Epithelial cell of alveolus of lung (primary cell): ENCODE measurements at places on chromosomes 3 and 15. TPM values are rescaled to one million over a fixed set of nuclear protein-coding genes. Genes with fewer than 3 reads are reported as not detected.

CEMIP gene
- 3.0 and 5.0 TPM in 2 replicates for total RNA-seq

SMCO1 gene
- not detected in 2 replicates for total RNA-seq

COPG1 gene
- 185 and 256 TPM in 2 replicates for total RNA-seq

GPR62 gene
- 0.08 TPM in 1 of 2 replicates, not detected in the other for total RNA-seq

SERPINI2 gene
- total RNA-seq: not detected in 2 replicates

SLC35G2 gene
- total RNA-seq: 7.8 and 8.5 TPM in 2 replicates

SCG3 gene
- total RNA-seq: not detected in 2 replicates

STARD5 gene
- 4.3 and 5.0 TPM in 2 replicates for total RNA-seq

APBA2 gene
- total RNA-seq: 31.2 TPM in 2 replicates

TMIE gene
- 7.3 TPM in 1 of 2 replicates, not detected in the other for total RNA-seq

SAXO2 gene
- total RNA-seq: 0.39 TPM in 1 of 2 replicates, not detected in the other

RTP1 gene
- total RNA-seq: not detected in 2 replicates

TNFAIP8L3 gene
- total RNA-seq: 6.7 and 12.1 TPM in 2 replicates

CCDC191 gene
- total RNA-seq: 0.56 and 0.65 TPM in 2 replicates

STRA6 gene
- 0.80 and 13.1 TPM in 2 replicates for total RNA-seq

SNX22 gene
- total RNA-seq: 0.40 TPM in 1 of 2 replicates, not detected in the other

WDR72 gene
- not detected in 2 replicates for total RNA-seq

PLSCR4 gene
- total RNA-seq: 20.6 and 44.7 TPM in 2 replicates

HHATL gene
- total RNA-seq: not detected in 2 replicates

SHC4 gene
- total RNA-seq: 1.5 and 1.6 TPM in 2 replicates

ARPIN gene
- total RNA-seq: 11.6 and 14.1 TPM in 2 replicates

FANCD2OS gene
- total RNA-seq: not detected in 2 replicates

CAMKV gene
- total RNA-seq: not detected in 2 replicates

ILDR1 gene
- not detected in 2 replicates for total RNA-seq

ZNF80 gene
- not detected in 2 replicates for total RNA-seq

GPR27 gene
- total RNA-seq: not detected in 2 replicates

GPR87 gene
- total RNA-seq: 2.8 TPM in 1 of 2 replicates, not detected in the other

TTLL13 gene
- total RNA-seq: 0.08 TPM in 1 of 2 replicates, not detected in the other

RIOX2 gene
- total RNA-seq: 26.9 and 46.5 TPM in 2 replicates

NTRK3 gene
- total RNA-seq: 0.26 TPM in 1 of 2 replicates, not detected in the other

FSIP1 gene
- 0.16 and 0.26 TPM in 2 replicates for total RNA-seq

FXR1 gene
- total RNA-seq: 92.4 and 188 TPM in 2 replicates

TMEM45A gene
- 23.9 and 53.7 TPM in 2 replicates for total RNA-seq

IGDCC3 gene
- 0.08 TPM in 1 of 2 replicates, not detected in the other for total RNA-seq

TMCO5A gene
- not detected in 2 replicates for total RNA-seq

DVL3 gene
- 34.3 and 63.8 TPM in 2 replicates for total RNA-seq

EID1 gene
- total RNA-seq: 286 and 297 TPM in 2 replicates

UCN2 gene
- 3.1 and 3.7 TPM in 2 replicates for total RNA-seq

ROBO1 gene
- total RNA-seq: 47.8 and 63.2 TPM in 2 replicates

FGD5 gene
- 0.24 and 1.7 TPM in 2 replicates for total RNA-seq

BUB1B gene
- 10.3 and 18.2 TPM in 2 replicates for total RNA-seq

SAMD7 gene
- total RNA-seq: not detected in 2 replicates

PSTPIP1 gene
- 1.4 and 1.8 TPM in 2 replicates for total RNA-seq

GOLGA6A gene
- 6.9 TPM in 1 of 2 replicates, not detected in the other for total RNA-seq

PRR20G gene
- total RNA-seq: not detected in 2 replicates

TEX55 gene
- not detected in 2 replicates for total RNA-seq

CTDSPL gene
- 23.5 and 26.0 TPM in 2 replicates for total RNA-seq

NAALADL2 gene
- 2.4 and 4.4 TPM in 2 replicates for total RNA-seq

TUSC7 gene
- total RNA-seq: not detected in 2 replicates

TP63 gene
- total RNA-seq: 0.16 and 0.91 TPM in 2 replicates

ITPKA gene
- 1.4 and 44.2 TPM in 2 replicates for total RNA-seq

LRRC57 gene
- total RNA-seq: 11.2 and 13.7 TPM in 2 replicates

GOLGA6D gene
- total RNA-seq: not detected in 2 replicates

RTF1 gene
- 15.6 and 25.2 TPM in 2 replicates for total RNA-seq

PRTG gene
- total RNA-seq: 1.6 and 4.7 TPM in 2 replicates

DZIP1L gene
- 4.3 and 13.3 TPM in 2 replicates for total RNA-seq

ANKUB1 gene
- total RNA-seq: not detected in 2 replicates

PIGZ gene
- total RNA-seq: 0.78 and 4.7 TPM in 2 replicates

LTK gene
- 0.13 TPM in 1 of 2 replicates, not detected in the other for total RNA-seq

HRG gene
- total RNA-seq: not detected in 2 replicates
